ENCODE measurements at places on chromosomes 3 and 15.

- no peak for DNase-seq
Measured at GRCh38 chr15:85518979-85519761, 138.8 kb downstream of the AKAP13 start.

- DNase-seq = peak; percentile 52
Measured at GRCh38 chr3:49903451-49904424, at the start of gene MST1R. TSS of gene MST1R (minus strand) at chr3:49903873. CDS start at chr3:49903609, 264 bp downstream.

DNA sequence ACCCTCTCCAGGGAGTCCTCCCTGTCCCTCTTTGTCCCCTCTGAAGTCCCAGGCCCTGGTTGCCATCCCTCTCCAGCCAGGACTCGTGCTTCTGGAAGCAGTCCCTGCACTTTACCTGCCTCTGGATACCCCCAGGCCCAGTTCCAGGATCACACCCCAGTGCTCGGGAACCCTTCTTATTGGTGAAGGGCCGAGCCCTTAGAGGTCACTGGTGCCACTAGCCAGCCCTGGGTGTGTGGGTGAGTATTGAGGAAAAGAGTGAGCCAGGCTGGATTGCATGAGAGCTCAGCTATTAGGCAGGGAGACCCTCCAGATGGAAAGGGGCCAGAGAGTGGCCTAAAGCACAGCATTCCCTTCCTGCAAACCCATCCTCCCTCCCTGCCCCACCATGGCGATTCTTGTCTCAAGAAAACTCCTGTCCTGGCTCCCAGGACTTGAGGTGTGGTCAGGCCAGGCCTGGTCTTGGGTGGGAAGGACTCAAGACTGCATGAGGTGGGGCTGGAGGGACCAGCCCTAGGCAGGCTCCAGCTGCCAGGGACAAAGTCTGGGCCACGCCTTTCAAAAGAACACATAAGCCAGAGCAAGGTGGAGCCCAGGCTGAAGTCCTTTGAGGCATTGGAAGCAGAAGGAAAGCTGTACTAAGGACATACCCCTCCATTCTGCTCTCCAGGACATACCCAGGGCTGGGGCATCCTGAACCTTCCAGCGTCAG, 4.8 kb upstream of the PHGR1 start:
- DNase-seq = no peak

DNA sequence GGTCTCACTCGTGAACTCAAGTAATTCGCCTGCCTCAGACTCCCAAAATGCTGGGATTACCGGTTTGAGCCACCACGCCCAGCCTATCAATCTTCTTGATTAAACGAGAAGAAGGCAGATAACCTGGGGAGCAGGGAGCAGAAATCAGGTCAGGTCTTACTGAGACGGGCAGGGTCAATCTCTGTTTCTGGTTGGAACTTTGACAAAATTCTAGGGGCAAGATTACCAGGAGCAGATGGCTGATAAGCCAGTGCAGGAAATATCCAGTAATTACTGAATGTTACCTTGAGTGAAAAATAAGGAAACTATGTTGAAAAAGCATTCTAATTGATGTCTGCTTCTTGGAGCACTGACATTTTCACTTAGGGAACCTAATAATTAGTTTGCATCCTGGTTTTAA, 24.4 kb upstream of the GOLM2 start:
- DNase-seq = no peak

DNA sequence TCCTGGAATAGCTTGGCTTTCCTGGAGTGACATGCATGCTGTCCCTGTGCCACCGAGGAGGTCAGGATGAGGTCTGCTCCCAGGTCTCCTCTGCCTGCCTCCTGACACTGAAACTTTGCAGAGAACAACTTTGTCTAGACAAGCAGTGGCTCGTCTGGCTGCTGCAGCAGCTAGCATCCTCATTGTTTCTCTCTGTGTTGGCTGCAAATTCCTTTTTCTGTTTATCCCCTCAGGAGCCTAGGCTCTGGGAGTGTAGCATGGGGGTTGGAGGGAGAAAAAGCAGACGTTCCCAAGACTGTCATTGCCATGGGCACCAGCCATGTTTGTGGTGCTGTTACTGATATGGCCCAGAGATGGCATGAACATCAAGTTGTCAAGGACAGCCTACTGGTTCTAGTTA, 208.7 kb upstream of the LRIG1 start:
- no peak for DNase-seq

- DNase-seq = no peak
Measured at GRCh38 chr3:47270526-47270925, 12.1 kb downstream of the KIF9 start.

- no peak for DNase-seq
Measured at GRCh38 chr3:147298511-147298982, 107.8 kb downstream of the ZIC4 start.
